ENCODE measurements at places on chromosomes 6 and 20.

DNA sequence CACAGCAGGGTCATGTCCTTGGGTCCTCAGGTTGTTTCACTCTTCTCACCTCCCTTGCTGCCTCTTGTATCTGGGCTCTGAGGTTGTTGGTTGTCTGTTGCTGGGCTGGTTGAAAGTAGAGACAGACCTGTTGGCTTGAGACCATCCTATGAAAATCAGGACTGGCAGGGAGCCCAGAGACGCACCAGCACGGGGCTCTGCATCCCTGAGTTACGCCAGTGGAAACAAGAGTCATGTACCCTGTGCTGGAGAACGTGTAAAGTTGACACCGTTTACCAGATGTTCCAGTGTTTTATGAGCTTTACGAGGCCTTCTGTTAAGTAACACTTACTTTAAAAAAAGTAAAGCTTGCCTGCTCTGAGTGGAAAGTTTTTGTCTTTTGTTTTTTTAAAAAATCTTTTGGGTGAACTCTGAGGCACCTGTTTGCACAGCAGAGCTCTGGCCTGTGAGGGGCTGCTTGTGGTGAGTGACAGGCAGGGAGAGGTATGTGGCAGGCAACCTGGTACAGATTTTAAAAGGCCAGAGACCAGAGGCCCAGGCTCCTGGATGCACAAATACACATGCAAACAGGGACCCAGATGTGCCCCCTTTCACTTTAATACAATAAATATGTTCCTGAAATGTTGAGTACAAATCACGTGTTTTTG, 260.0 kb upstream of the SUPT3H start:
- DNase-seq = no peak

DNA sequence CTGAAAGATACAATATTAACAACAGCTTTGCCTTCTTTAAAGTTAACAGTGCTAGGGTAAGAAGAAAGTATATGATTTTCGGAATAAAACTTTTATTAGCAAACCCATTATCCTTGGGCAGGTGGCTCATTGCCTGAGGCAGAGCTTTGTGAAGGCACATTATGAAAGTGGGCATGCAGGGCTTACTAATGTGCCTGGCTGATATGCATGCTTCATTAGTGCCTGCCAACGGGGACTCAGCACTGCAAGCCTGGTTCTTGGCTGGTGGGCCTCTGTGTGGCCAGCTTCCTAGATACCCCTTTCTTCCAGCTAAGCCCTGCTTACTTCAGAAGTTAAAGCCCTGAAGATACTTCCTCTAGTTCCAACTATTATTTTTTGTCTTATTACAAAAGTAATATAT, 481.6 kb downstream of the ADGRB3 start:
- DNase-seq = no peak

GRCh38 chr6:24195836-24196597, 70.0 kb downstream of the NRSN1 start:
- DNase-seq = no peak

DNA sequence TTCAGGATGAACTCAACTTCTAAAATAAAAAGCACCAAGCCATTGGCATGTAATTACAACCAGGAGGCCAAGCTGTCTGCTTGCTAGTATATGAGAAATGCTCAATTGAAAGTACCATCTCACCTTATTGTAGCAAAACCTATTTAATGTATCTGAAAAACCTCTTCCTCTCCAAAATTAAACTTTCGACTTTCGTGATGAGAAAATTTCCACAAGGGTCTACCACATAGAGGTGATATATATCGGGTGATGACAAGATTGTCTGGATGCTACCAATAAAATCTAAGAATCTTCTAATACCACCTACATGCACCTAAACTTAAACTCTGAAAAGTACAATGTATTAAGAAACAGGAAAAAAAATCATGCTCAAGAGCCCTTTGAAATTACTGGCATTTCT, 74.2 kb downstream of the ATXN1 start:
- no peak for DNase-seq

DNA sequence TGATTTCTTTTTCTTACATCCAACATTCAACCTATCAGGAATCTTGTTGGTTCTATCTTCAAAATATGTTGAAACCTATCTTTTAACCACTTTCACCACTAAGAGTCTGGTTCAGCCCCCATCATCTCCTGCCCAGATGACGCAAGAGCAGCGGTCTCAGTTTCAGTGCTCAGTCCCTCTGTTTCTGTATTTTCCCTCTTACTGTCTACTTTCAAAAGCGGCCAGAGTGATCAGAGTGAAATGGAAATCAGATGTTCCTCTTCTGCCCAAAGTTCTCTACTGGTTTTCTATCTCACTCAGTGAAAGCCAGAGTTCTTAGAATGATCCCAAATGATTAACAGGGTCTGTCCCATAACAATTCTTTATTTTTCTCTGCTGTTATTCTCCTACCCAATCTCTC, 147.9 kb upstream of the PDE7B start:
- DNase-seq = no peak

DNA sequence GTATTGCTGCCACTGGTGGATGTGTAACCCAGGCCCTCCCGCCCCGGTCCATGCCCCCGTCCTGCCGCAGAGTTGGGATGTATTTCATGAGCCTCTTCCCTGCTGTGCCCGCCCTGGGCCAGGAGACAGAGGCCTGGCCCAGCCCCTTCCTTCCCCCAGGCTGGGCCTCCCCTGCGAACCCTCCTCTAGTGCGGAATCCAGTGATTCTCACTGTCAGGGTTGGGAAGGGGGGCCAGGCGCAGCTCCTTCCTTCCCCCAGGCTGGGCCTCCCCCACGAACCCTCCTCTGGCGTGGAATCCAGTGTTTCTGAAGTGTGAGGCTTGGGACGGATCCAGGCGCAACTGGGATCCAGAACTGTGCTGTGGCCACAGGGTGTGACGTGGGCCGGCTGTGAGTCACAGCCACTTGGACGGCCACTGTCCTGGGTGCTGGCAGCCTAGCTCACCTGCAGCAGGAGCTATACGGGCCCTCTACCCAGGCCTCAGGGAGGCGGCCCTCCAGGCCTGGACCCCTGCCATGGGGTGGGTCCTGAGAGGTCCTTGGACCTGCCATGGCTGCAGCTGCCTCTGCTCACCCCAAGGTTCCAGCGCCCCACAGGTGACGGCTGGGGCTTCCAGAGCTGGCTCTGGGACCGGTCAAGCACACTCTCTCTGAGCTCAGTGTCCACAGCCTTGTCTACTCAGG, 28.3 kb downstream of the COL20A1 start:
- no peak for DNase-seq

Data from NCI-H1694 (cell line).